ENCODE measurements at places on chromosomes 11 and 22. TPM values are rescaled to one million over a fixed set of nuclear protein-coding genes. Genes with fewer than 3 reads are reported as not detected.

- DNase-seq = no peak
Measured at GRCh38 chr11:103792981-103793468, 243.4 kb upstream of the DDI1 start.

DNA sequence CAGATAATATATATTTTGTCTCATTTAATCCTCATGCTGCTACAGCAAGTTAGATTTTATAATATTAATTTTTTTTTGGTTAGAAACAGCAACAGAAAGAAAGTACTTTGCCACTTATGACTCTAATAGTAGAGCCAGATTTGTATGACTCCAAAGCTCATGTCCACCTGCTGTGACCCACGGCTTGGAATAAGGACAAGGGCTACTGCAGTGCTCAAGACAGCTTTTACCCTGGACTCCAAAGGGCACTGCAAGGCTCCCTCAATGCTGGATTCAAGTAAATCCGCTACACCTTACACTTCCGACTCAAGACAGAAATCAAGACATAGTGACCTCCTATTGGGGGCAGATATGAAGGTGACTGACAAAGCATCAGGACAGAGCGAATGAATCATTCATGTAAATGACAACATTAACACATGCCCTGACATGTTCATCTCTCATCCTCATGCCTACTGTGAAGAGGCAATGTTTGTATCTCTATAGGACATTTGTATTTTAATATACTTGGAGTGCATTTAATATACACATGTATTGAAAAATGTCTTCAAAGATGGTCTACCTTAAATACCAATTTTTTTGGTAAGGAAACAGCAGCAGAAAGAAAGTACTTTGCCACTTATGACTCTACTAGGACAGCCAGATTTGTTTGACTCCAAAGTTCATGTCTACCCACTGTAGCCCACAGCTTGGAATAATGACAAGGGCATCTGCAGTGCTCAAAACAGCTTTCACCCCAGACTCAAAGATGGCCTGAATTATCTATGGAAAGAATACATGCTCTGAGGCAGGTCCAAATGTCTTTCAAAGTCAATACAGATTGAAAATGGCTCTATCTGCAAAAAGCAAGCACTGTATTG is 375.6 kb upstream of the CCDC90B start:
- no peak for DNase-seq

GRCh38 chr11:30346068-30346688 is 23.3 kb downstream of the ARL14EP start:
- peak; percentile 65 for DNase-seq

DNA sequence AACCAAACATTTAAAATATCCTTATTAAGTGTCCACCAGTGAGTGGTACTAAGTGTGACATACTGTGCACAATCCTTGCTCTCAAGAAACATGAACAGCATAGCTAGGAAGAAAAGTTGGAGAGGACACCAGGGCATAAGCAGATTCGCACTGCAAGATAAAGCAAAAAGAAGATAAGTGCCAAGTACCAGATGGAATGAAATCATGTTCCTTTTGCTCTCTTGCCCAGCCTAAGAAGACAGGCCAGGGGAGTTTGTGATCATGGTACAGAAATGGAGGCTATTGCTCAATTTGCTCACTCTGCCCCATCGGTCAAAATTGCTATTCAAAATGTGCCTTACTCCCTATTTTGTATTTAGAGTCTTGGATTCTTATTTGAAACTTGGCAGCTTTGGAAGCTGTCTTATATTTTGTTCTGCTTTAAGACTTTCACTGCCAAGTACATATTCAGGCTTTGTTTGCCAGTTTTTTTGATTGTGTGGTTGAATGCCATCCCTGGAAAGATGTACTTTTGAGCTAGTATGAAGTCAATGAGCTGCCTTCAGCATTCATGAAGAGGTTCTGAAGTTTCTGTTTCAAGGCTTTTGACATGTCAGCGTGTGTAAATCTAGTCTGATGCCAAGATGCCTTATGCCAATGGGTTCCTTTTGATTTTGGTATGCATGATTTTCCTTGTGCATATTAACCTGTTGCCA is 90.3 kb downstream of the PAX6 start:
- DNase-seq = no peak

SCN4B gene
- total RNA-seq = not detected

MYRF gene
- total RNA-seq = 3.7 TPM

SLC6A5 gene
- not detected for total RNA-seq

SLC3A2 gene
- total RNA-seq = 307 TPM

All from natural killer cell treated with Interleukin-12 subunit alpha and Interleukin-12 subunit beta and Interleukin-15 and Interleukin-18, amount 100 ng/mL, for 72 hours (primary cell).